ENCODE measurements at places on chromosomes 16 and 17.

DNA sequence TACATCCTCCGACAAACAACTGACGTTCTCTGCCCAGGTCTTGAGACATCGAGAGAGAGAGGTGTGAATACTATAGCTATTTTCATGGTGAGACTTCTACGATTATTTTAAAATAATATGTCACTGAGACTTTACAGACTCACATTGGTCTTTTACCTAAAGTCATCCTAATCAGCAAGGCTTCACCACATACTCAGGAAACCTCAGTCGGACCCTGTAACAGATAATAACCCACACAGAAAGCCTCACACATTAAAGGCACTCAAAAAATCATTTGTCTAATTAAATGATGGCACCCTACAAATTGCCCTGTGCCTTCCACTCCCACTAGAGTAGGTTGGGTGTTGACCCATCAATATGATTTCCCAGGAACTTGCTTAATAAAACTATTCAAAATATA is 19.8 kb upstream of the SLC39A11 start:
- no peak for DNase-seq

GRCh38 chr17:68750208-68750562 is 149.0 kb upstream of the FAM20A start:
- DNase-seq = no peak

GRCh38 chr16:70749006-70749678 is 51.8 kb downstream of the VAC14 start:
- no peak for DNase-seq

GRCh38 chr17:17724307-17725010 is 43.2 kb downstream of the RAI1 start:
- no peak for DNase-seq

- no peak for DNase-seq
These were observed 8.8 kb downstream of the DCTPP1 start for GRCh38 chr16:30421010-30421409.

DNA sequence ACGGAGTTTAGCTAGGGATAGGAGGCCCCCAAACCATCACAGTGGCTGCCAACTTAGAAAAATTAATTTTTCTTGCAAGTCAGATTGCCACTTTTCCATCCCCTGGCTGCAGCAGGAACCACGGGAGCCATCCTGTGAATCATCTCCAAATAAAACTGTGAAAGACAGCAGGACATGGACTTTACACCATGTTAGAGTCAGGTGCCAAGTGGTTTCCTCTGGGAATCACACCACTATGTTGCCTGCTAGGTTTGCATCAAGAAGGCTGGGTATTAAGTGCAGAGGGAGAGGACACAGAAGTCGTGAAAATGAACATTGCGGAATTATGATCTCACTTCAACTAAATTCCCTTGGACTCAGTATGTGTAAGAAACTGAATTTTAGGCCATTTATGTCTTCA is 471.3 kb upstream of the GOT2 start:
- DNase-seq = no peak

DNA sequence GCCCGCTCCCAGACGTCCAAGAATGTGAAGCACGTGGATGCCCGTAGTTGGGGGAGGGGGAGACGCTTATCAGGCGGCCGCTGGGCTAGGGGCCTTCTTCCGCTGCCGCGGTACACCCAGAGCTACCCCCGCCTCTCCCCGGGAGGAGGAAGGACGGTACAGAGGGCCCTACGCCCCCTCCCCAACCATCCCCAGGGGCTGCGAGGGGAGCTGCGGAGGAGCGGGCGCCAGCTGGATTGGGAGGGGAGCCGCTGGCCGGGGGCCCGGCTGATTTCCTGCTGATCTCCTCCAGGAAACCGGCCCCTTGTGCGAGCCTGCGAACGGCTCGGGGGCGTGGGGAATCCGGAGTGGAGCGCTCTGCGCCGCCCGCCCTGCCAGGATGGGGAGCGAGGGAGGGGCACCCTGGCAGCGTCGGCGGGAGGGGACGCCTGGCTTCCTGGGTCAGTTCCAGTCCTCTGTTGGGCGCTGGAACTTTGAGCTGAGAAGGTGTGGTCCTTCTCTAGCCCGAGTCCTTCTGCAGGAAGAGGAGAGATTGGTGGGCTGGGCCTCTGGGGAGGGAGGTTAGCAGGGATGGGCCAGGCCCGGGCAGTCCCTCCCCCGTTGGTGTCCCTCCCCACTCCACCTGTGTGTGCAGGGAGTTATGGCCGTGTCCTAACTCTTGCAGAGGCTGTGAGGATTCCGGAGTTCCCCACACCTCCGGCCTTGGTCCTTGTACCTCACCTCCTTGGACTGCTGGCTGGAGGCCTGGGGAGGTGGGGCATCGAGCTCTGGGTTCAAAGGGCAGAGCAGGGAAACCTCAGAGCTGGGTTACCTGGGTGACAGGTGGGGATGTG is 19.2 kb downstream of the GJD3 start:
- DNase-seq = peak; percentile 71

DNA sequence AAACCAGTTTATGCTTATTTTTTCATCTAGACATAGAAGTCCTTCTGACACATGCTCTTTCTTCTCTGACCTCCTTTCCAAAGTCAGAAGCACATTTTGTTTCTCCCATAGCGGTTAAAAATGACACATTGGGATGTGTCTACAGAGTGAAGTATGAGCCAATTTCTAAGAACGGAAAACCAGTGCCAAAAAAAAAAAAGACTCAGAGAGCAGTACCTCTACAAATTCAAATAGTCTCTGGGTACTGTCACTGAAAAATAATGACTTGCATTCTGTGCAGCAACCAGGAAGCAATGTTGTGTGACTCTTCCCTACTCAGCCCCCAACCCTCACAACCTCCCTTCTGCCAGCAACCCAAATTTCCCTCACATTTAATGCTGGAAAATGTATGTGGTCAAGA is 145.5 kb upstream of the PMFBP1 start:
- no peak for DNase-seq

- no peak for DNase-seq
These were observed 487 bp downstream of the RANBP10 start for GRCh38 chr16:67805718-67806427.

DNA sequence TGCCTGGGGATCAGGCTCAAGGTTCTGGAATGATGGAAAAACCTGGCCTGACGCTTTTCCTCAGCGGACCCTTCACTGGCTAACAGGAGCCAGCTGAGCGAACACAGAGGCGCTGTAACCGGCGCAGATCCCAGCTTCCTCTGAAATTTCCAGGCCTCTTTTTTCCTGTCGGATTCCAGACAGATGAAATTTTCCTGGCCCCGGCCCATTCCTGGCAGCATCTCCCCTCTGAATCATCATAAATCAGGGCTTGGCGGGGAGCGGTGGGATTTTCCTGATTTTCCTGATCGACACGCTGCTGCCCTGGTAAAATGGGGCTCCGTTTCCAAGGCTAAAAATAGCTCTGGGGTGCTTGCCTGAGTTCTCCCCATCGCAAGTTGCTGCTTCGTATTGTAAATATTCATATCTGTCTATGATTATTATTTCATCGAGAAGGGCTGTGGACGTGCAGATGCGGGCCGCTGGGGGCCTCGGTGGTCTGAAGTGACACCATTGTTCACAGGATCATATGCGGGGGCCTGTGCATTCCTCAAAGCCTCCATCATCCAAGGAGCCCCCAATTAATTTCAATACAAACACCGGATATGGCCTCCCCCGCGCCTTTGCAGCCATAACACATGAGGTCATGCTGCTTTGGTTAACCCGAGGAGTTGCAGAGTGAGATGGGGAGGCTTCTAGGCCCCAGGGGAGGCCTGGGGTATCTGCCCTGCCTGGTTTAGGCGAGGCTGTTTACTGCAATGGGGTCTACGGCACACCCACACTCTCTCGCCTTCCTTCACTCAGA is 45.8 kb upstream of the ETV4 start:
- no peak for DNase-seq

DNA sequence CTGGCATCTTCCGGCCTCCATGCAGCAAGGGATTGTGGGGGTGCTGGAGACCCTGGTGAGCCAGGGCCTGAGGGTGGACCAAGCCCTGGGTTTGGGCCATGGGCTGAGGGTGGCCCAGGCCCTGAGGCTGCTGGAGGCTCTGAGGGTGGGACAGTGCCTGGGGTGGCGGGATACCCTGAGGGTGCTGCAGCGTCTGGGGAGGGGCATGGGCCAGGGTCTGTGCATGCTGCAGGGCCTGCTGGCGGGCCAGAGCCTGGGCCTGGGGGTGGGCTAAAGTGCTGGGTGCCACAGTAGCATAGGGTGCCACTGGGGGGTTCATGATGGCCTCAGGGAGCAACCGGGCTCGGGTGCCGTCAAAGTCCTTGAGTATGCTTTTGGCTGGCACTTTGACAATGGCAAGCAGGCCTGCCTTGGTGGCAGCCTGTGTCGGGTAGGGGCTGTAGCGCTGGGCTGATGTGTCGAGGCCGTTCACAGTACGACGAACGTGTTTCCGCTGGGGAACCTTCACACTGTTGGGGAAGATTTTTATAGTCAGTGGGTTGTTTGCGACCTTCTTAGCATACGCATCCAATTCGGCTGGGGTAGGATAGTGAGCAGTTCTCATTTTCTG is 15.6 kb downstream of the TRAF4 start:
- no peak for DNase-seq

DNA sequence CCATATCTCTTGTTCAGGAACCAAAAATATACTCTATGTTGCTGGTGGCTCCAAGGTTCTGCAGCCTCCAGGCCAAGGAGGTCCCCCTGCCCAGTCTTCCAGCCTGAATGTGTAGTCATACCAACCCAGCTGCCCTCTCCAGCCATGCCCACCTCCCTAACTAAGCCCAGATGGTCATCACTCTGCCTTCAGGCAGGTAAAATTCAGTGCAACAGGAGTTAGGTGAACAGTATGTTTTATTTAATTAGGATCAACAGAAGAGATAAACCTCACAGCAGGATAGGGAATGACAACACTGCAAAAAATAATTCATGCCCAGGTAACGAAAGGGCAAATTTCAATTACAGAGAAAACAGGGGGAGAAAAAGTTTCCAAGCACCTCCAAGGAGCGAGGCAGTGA is 9.1 kb downstream of the ZNF423 start:
- no peak for DNase-seq

DNA sequence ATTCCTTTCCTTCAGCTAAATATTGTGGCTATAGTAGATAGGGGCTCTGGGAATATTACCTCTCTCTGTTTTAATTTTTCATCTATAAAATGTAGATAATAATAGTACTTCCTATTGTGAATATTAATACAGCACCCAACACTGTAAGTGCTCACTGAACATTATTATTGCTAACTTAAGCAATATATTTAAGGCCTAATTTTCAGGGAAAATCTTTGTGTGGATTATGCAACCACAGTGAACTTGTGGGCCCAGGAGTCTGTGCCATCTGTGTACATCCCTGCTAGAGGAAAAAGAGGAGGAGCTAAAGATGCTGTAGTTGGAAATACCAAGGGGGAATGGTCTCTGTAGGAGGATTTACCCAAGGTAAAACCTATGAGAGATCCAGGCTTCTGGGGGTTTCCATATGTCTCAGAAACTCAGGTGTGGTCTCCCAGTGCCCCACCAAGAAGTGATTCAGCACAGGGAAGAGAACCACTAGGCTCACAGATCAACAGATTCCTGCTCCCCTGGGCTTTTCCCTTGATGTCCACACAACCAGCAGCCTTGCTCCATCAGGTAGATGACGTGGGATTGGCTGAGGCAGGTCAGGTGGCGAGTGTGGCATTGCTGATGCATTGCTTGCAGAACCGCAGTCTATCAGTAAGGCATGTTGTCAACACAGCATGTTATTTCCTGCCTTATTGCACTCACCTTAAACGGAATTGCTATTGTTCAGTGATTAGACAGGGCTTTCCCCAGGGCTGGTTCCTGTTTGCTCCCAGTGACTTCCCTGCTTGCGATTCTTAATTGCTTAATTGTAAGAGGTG is 1.6 kb upstream of the N4BP1 start:
- no peak for DNase-seq

- no peak for DNase-seq
These were observed 46.5 kb downstream of the NT5M start for GRCh38 chr17:17349724-17350106.

- no peak for DNase-seq
These were observed 58.9 kb downstream of the HLF start for GRCh38 chr17:55323518-55324295.

DNA sequence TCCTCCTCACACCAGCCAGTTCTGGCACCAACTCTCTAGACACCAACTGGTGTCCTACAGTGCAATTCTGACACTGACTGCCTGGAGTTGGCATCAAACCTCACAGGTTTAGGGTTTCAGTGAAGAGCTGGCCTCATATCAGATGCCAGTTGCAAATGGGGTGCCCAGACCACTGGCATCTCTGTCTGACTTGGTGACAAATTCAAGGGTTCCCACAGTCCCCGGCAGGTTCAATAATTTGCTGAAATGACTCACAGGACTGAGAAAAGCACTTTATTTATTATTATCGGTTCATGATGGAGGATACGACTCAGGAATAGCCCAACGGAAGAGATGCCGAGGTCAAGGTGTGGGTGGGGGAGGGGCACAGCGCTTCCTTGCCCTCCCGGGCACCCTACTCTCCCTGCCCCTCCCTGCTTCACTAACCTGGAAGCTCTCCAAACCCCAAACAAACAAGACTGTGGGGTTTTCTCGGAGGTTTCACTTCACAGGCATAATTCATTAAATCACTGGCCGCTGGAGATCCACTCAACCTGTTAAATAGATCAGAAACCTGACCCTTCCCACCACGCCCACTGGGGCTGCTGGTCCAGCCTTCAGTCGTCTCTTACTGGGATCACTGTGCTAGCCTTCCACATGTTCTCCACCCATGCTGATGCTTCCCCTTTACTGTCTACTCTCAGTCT is 1.7 kb upstream of the NLRP1 start:
- DNase-seq = no peak

- no peak for DNase-seq
These were observed 13.3 kb downstream of the GPT2 start for GRCh38 chr16:46897471-46897870.

DNA sequence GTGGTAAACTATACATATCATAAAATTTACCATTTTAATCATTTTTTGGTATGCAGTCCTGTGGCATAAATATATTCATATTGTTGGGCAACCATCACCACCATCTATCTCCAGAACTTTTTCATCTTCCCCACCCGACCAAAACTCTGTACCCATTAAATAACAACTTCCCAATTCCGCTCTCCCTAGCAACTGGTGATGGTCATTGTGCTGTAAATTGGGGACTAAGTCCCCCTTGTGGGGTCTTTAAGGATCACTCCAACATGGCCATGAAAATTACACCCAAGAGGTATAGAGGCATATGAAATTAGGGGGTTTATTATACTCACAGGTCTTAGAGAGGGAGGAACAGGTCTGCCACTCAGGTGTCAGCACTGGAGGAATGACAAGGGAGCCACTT is 57.4 kb upstream of the NKD1 start:
- DNase-seq = no peak

GRCh38 chr17:58632324-58633314 is 59.2 kb downstream of the TEX14 start:
- DNase-seq = no peak

DNA sequence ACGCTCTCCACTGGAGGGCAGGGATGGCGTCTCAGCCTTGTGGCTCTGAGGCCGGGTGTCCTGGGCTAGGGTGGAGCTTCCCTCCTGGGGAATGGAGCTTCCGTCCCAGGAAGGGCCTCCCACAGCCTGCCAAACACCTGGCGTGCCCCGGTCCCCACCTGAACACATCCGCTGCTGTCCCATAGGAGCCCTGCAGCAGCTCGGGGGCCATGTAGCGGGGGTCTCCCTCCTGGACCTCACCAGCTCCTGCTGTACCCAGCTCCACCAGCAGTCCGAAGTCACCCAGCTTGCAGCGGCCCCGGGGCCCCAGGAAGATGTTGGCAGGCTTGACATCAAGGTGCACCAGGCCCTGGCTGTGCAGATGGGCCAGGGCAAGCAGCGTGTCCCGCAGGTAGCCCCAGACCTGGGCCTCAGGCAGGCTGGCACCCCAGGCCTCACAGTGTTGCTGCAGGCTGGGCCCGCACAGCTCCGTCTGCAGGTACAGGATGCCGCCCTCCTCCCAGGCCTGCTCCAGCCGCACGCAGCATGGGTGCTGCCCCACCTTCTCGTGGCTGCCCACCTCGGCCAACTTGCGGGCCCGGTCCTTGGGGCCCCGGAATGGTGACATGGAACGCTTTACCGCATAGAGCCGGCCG is 5.0 kb downstream of the PKMYT1 start:
- DNase-seq = no peak

Measured in SW 1271 (cell line).